ENCODE measurements at places on chromosomes 16 and 17. TPM values are rescaled to one million over a fixed set of nuclear protein-coding genes. Genes with fewer than 3 reads are reported as not detected.

DNA sequence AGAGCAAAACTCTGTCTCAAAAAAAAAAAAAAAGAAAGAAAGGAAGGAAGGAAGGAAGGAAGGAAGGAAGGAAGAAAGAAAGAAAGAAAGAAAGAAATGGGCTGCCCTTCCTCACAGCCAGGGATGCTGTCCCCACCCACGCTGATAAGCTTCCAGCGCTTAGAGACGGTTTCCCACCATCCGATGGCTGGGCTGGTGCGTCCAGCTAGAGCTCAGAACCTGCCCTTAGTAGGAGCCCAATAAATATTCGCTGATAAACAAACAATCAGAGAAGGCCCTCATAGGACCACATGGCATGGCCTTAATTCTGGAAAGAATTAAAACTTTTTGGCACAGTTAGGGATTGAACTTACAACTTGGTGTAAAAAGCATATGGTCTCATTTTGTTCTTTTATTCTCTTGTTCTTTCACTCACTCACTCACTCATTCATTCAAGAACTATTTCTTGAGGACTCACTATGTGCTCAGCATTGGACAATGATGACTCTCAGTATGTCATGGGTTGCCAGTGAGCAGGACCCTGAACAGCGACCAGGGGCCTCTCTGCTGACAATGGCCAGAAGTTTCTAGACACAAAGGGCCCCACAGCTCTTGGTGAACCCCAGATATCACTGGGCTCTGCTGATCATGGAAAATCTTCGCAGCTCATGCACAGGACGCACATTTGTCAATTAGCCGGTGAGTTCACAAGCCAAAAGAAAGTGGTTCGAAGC, 32.5 kb upstream of the TNRC6C start:
- peak; percentile 57 for DNase-seq

- DNase-seq = no peak
Observed at GRCh38 chr16:27123795-27124409, 57.2 kb downstream of the C16orf82 start.

DNA sequence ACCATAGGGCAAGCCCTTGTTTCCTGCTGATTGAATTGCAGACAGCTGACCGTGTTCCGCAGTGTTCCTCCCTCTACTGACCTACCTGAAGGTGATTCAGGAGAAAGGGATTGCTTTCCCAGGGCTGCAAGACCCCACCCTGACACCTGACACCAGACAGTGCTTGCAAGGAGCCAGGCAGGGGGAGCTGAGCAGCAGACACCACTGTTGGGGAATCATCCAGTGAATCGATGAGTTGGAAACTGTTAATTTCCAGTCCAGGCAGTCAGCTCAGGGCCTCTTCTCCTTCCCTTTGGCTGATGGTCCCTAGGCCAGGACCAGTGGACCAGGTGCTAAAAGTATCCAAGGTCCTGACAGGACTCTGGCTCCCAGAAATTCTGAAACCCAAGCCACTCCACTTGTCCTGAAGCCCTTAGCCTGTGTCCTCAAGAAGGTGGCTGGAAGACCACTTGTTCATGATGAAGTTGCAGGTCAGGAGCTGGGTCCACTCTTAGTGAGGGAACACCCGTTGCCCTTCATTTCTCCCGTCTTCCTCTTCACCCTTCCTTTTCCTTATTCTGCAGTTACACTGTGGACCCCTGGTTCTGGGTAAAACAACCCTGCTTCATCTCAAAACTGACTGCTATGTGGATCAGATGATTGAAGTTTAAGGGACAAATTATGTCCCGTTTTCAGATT, 9.5 kb upstream of the UNK start:
- peak; percentile 85 for DNase-seq

DNA sequence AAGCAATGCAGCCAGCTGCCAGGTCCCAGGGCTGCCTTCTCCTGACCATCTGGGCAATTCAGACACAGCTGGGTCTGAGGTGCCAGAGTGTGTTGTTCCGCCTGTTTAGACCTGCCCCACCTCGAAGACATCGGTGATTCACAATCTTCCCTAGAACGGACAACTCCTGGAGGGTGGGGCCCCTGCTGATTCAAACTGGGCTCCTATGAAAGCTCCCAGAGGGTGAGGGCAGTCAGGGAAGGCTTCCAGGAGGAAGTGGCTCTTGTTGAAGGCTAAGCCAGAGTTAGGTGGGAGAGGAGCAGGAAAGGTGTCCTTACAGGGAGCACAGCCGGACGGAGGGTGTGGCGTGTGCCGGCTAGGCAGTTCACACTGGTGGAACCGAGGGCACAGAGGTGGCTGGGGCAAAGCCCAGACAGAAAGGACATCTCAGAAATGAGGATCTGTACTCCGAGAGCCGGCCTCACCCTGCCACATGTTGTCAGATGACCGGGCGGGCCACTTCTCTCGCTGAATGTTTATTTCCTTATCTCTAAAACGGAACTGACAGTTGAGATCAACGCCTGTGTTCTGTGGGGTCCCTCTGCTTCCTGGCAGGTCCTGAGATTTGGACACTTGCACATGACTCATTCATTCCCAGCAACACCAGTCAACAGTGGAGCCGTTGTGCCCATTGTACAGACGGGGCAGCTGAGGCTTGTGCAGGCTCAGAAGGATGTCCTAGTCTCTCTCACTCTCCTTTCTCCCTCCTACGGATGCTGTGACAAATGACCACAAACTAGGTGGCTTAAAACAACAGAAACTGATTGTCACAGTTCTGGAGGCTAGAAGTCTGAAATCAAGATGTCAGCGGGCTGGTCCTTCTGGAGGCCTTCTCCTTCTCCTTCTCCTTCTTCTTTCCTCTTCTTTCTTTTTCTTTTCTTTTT, 26.9 kb upstream of the LITAF start:
- no peak for DNase-seq

GRCh38 chr17:20008242-20009051, 712 bp upstream of the SPECC1 start:
- peak; percentile 86 for DNase-seq

DNA sequence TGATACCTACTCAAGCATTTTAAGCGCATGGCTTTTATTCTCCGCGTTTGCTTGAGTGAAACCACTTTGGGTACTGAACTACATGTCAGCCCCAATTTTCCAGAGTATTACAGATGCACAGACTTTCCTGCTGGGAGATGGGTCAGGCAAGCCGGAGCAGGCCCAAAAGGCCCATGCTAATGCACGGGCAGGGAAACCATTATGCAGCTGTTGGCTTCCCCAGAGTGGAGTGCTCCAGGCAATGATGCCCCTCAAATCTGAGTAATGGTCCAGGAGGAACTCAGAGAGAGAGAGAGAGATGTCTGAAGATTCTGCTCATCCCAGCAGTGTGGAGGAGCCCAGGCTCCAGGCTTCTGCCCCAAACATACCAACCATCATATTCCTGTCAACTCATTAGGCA, 80.2 kb downstream of the CDH11 start:
- no peak for DNase-seq

GRCh38 chr17:30997842-30998241, 27.0 kb downstream of the RNF135 start:
- DNase-seq = no peak

GRCh38 chr17:49388692-49389513, 25.8 kb downstream of the PHB1 start:
- no peak for DNase-seq

GRCh38 chr17:39212195-39212810, 12.2 kb downstream of the RPL19 start:
- peak; percentile 47 for DNase-seq

GRCh38 chr16:88009563-88010342, 58.5 kb downstream of the BANP start:
- no peak for DNase-seq

- DNase-seq = peak; percentile 91
Observed at GRCh38 chr17:74759941-74760340, 11.5 kb downstream of the NHERF1 start.

GRCh38 chr16:81696961-81697615, 82.0 kb upstream of the PLCG2 start:
- DNase-seq = peak; percentile 92

DNA sequence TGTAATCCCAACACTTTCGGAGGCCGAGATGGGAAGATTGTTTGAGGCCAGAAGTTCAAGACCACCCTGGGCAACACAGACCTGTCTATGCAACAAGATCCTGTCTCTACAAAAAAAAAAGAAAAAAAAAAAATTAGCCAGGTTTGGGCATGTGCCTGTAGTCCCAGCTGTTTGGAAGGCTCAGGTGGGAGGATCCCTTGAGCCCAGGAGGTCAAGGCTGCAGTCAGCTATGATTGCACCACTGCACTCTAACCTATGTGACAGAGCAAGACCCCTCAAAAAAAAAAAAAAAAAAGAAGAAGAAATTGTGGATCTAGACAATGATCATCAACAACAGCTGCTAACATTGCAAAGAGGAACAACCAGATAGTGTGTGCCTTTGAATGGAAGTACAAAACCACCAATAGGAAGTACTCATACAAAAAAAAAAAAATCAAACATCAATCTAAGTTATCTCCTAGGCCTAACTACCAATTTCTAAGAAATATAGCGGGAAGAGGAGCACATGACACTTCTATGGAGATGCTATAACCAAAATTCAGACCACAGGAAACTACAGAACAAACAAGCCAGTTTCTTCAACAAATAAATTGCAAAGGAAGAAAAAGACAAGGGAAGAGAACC, 258.7 kb downstream of the MRTFB start:
- no peak for DNase-seq

NUP85 gene
- total RNA-seq = 99.7 TPM

PABPN1L gene
- total RNA-seq = not detected

CCL8 gene
- not detected for total RNA-seq

TBC1D3L gene
- total RNA-seq = 25.4 TPM

GP1BA gene
- total RNA-seq = not detected
